ENCODE measurements at places on chromosomes 11 and 22.

DNA sequence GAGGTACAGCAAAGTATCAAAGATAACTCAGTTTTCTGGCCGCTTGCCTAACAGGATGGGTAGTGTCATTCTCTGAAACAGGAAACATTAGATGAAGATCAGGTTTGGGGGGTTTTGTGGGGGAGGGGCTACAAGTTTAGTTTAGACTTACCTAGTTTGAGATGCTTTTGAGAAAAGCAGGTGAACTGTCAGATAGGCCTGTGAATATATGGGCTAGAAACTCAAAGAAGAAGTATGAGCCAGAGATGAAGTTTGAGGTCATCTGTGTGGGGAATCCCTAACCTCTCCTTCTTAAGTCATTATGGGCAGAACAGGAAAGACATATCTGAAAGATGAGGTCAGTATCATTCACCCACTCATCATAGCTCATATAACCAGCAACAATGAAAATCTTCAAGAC is 11.9 kb downstream of the HOATZ start:
- DNase-seq, result no peak

GRCh38 chr11:12110201-12110713 is at the start of gene MICAL2:
MICAL2 (plus strand) TSS chr11:12110590; CDS start chr11:12162156, 51,566 bp downstream.
- peak; percentile 71 for DNase-seq

DNA sequence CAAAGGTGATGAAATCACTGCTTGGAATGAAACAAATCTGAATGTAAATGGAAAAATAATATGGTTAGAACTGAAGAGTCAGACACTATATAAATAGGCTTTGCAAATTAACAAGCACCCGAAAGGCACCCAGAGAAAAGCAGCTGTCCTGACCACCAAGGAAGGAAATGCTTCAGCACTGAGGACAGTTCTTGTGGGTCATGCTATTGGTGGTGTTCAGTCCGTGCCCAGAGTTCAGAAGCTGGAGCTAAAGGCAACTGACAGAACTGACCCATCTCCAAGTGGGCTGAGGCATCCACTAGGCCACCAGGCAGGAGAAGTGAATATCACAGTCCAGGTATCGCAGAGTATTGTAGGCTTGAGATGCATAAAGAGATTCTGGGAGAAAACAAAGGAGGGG is 208.9 kb downstream of the OPCML start:
- no peak for DNase-seq

DNA sequence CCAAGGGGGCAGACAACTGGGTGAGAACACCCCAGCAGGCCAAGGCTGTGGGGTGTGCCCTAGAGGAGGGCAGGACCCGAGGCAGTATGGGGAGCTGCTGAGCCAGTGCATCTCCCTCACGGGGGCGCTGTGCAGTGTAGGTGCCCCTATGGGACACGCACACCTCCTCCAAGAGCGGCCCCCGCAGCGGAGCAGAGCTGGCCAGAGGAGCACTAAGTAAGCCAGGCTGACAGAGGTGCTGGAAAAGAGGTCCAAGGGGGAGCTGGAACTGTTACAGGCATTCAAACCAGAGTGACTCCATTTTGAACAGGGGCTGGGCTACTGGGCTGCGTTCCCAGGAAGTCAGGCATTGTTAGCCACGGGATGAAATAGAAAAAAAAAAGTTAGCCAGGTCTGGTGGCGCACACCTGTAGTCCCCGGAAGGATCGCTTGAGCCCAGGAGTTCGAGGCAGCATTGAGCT is 41.8 kb downstream of the TST start:
- peak; percentile 30 for DNase-seq

DNA sequence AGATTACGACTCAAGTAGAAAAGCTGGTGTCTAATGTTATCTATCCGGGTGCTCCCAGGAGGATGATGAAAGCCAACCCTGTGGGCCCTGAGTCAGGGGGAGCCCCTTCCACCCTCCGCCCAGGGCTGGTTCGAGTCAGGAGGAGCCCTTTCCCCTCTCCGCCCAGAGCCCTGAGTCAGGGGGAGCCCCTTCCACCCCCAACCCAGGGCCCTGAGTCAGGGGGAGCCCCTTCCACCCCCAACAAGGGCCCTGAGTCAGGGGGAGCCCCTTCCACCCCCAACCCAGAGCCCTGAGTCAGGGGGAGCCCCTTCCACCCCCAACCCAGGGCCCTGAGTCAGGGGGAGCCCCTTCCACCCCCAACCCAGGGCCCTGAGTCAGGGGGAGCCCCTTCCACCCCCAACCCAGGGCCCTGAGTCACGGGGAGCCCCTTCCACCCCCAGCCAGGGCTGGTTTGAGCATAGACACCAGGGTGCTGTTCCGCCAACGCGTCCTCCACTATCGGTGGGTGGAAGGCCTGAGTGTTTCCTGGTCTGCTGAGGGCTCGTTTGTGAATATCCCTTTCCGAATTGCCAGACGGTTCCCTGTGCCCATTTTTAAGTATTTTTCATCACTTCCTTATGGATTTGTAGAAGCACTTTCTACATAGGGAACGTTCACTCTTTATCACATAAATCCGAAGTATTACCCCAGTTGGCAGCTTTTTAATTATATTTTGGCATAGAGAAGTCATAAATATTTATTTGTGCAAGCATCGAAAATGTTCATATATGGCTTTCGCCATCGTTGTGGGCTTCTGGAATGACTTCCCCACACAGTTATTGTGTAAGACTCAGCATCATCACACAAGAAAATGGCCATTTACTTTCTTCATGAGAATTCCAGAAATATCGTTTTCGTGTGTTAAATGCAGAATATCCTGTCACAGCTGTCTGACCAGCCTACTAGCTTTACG is 380.6 kb downstream of the BRD1 start:
- no peak for DNase-seq

DNA sequence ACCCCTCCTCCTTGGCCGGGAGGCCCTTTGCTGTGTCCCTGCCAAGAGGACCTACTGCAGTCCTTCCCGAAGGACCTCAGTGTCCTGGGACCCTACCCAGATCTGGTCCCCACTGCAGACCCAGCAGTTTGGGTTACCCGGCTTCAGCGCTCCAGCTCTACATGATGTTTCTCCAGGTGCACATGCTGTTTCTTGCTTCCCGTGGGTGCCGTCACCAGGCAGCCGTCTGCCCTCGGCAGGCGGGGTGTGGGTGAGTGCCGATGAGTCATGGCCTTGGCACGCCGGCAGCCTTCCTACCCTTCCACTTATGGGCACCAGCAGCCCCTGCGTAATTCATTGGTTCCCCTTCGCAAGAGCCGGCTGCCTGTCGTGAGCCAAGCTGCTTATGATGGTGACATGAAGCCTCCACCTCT is 101.8 kb downstream of the BCR start:
- no peak for DNase-seq

GRCh38 chr22:19038728-19039447 is 83.3 kb downstream of the DGCR2 start:
- no peak for DNase-seq

DNA sequence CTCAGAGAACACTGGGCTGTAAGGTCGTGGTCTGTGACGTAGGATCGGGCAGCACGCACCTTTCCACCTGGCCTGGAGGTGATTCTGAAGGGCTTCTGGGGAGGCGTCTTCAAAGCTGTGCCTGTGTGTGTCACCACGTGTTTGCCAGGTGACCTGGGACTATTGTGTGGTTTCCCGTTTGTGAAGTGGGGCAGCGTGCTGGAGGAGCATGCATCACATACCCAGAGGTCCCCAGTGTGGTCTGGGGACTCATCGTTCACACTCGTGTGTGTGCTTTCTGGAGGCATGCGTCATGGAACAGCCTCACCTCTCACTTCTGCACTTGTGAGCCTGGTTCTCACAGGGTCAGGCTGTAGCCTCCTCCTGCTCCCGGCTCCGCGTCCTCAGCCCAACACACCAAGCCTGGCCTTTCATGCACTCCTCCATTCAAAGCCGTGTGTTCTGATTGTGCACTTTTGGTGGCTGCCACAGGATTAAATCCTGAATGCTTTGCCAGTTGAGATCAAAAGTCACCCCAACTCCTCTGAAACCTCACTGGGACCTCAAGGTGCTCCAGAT is 106.3 kb downstream of the KCNQ1OT1 start:
- DNase-seq, result no peak

DNA sequence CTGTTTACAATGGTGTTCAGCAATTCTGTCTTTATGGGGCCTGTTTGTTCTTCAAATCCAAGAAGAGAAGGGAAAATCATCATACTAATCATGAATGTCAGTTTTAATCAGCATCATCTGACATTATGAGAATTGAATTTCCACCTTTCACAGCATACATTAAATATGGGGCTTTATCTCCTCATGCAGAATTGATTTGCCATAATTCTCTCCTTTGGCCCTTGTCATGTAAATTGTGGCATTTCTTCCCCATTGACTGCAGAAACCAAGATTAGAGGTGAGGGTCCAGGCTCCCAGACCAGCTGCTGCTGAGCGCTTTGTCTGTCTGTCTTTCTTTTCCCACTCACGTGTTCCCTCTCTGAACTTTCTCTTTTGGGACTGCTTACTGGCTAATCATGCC is 232.1 kb upstream of the NAV2 start:
- DNase-seq, result no peak

GRCh38 chr11:33706546-33706945 is 5.9 kb upstream of the C11orf91 start:
- no peak for DNase-seq

- no peak for DNase-seq
Observed at GRCh38 chr11:9138612-9139579, 47.5 kb upstream of the SCUBE2 start.

GRCh38 chr22:17484608-17485007 is 78.7 kb upstream of the SLC25A18 start:
- no peak for DNase-seq

- DNase-seq, result no peak
Observed at GRCh38 chr11:61685617-61685967, 5.4 kb downstream of the DAGLA start.

DNA sequence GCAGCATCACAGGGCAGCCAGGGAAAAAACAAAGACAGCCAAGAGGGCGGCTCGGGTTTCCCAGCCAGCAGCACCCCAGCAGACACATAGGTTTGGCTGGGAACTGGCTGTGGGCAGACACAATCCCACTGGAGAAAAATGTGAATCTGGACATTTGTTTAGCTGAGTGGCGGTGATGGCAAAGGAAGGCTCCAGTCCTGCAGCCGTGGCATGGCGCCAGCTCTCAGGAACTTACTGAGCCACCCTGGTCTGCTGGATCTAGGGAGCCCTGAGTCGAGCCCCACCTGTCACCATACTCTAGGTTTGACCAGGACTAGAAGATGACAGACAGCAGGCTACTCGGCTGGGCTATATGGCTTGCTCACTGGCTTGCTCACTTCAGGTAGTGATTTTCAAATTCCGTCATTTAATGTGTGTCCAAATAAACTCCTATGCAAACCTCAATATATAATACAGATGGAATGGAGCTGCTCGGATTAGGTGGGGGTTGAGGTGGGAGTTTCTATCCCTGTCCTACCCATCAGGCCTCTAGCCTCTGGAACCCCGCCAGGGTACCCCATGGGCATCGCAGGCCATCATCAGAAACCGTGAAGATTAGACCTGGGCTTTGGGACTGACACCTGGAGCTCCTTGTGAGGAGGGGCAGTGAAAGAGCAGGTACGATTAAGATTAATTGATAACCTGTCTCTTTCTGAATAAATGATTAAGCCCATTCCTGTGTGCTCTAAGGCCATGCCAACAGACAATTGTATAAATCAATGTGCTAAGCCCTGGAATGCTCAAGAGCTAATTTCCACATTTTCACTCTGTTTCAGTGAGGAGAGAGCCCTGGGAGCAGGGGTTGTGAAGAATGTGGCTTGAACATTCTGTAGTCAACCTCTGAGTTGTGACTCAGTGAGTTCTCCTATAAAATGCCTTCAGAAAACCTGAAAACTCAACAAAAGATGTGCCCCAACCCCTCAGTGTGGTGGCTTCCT is 42.5 kb downstream of the GALNT18 start:
- DNase-seq, result no peak

DNA sequence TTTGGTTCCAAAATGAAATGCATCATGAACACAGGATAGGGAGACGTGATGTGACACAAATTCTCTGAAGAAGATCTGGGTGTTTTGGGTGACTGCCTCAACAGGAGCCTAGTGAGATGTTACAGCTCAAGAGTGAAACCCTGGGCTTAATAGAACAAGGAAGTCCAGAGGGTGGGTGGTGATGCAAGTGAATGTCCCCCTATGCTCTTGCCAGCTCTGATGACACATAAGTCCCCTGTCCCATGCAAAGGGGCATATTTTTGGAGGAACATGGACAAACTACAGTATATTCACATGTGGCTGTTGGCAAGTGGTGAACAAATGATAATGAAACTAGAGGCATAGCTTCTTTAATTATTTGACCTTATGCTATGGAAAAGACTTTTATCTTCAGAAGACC is 9.2 kb downstream of the CRTAM start:
- no peak for DNase-seq

DNA sequence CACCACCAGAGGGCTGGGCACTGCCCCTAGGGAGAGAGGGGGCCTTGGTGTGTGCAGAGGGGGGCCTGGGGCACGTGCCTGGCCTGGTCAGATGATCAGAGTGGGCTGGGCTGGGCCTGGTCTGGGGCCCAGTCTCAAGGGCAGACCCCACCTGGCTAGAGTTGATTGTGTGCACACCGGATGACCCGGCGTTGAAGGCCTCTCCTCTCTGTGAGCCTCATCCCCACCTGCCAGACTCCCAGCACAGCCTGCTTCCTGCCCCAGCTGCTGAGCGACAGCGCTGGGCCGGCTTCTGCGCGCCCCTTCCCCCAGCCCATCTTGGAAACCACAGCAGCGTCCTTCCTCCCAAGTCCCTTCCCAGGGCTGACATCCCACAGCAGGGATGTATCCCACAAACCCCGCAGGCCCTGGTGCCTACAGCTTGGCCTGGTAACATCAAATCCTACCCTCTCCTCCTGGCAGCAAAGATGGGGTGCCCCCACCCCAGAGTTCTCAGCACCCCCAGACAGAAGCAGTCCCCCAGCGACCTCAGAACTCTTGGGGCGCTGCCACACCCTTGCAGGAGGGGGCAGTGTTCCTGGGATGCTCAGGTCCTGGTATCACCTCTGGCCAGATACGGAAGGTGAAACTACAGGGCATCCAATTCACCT is 11.0 kb upstream of the TSSC4 start:
- DNase-seq, result no peak

DNA sequence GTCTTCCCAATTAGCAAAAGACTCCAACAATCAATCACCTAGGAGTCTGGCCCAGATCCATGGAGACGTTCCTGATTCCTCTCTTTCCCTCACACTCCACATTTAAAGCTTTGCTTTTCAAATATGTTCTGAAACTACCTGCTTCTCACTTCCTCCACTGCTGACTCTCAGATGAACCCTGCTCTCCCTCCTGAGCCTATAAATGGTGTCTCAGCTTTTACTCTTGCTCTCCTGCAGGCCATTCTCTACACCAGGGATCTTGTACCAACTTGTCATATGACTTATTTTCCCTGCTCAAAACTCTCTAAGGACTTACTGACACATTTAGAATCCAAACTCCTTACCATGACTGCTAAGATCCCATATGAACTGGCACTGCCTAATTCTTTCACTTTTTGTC is 138.4 kb upstream of the DDI1 start:
- DNase-seq, result no peak

GRCh38 chr11:25453471-25453870 is 878.5 kb upstream of the ANO3 start:
- no peak for DNase-seq

GRCh38 chr11:114892381-114893197 is 214.3 kb downstream of the NXPE2 start:
- no peak for DNase-seq

GRCh38 chr11:80523057-80523456 is 1082.2 kb upstream of the TENM4 start:
- DNase-seq, result no peak

GRCh38 chr11:118581057-118581456 is 8.8 kb downstream of the ARCN1 start:
- no peak for DNase-seq
